Urinary bladder (tissue), 4 donors: ENCODE measurements at places on chromosomes 2 and 18. TPM values are rescaled to one million over a fixed set of nuclear protein-coding genes. Genes with fewer than 3 reads are reported as not detected.

- DNase-seq: no peak
Observed at GRCh38 chr2:42123426-42123825, 45.7 kb upstream of the EML4 start.

The SLC9A4 gene
- 0.22 TPM for polyA plus RNA-seq

The ZRANB3 gene
- polyA plus RNA-seq: 2.2 TPM

GRCh38 chr2:55530539-55531081, 11.1 kb downstream of the CFAP36 start:
- no peak for DNase-seq

- no peak for DNase-seq
Observed at GRCh38 chr2:8595811-8596600, 85.8 kb upstream of the ID2 start.

GRCh38 chr2:99066075-99066958, 75.2 kb upstream of the C2orf15 start:
- DNase-seq: peak; percentile 29

- DNase-seq: no peak
Observed at GRCh38 chr2:109185821-109186570, 57.0 kb downstream of the SH3RF3 start.

The AQP12A gene
- polyA plus RNA-seq: not detected

The SNORC gene
- polyA plus RNA-seq: 0.98 TPM

- no peak for DNase-seq
Observed at GRCh38 chr2:197993830-197994229, 189.4 kb downstream of the PLCL1 start.

DNA sequence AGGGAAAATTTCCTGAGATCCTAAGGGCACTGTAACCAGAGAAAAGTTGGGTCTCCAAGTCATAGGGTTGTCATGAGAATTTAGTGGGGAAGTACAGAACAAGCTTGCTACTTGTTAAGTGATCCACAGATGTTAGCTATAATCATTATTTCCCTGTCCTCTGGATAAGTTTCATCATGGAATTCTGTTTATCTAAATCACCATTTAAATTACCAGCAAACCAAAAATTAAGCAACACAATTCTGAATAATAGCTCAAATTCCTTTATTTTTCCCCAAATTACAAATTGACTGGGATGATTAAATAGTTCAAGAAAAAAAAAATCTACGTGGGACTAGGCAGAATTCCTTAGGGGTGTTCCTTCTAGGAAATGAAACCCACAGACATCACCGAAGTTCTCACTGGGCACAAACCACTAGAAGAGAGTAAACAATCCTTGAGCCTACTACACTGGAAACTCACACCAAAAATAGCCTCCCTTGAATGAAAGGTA, 159.5 kb downstream of the COL6A3 start:
- DNase-seq: no peak

DNA sequence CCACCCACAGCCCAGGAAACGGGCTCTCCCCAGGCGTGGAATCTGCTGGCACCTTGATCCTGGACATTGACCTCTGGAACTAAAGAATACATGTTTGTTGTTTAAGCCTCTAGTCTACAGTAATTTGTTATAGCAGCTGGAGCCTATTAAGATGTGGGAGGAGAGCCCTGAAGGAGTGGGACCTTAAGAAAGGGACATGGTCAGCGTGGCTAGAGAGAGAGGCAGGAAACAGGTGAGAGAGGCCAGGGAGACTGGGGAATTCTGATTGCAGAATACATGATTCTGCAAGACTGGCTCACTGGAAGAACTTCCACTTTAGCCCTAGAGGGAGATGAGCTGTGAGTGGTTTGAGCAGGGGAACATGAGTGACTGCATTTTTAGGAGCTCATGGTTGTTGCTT, 83.2 kb downstream of the CD8B2 start:
- DNase-seq: no peak

GRCh38 chr2:172945510-172945850, 130.2 kb upstream of the MAP3K20 start:
- no peak for DNase-seq

DNA sequence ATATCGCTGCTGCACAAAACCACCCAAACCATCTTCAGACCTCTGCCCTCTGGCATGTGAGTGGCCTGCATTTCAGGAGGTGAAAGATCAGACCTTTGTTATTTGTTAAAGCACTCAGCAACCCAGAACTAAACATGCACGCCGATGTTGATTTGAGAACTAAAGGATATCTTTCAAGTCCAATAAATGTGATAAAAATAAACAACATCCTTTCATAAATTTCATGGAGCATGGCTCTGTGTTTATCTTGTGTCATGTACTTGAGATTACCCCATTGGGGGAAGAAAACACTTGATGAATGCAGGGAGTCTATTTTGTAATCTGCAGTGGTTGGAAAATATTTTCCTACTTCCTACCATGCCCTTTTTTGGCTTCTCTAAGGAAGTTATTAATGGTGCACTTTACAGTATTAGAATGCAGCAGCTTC, 70.8 kb upstream of the GATA6 start:
- DNase-seq: no peak

DNA sequence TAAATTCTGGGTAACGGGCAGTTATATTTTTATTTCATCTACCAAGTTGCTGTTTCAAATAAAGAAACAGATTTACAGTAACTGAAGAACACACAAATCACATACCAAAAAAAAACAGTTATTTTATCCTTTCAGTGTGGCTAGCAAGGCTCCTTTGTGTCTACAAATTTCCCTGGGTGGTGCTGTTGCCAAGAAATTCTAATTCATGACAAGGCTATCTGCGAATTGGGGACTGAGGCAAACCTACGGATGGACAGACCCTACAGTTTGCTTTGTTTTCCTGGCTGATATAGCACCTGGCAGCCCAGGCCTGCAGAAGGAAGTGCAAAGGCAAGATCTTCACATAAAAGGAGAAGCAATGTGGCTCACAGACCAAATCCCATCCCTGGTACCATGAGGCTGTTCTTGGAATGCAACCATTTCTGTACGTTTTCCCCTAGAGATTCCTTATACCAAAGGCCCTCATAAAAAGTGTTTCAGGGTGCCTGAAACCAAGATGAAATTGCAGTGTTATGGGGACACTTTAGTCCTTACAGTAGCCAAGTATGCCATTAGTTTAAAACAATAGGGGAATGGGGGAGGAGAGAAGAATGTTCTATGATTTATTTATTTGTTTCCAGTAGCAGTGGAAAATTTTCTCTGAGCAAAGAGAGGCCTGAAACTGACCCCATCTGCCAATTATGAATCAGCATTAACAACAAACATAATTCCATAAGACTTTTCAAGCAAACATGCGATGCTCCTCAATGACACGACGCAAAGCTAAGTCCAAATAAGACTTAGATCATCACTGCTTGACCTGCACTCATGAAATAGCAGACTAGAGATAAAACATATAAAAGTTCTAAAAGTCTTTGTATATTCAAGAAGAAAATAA, 4.3 kb downstream of the KLF7 start:
- no peak for DNase-seq

The KCNJ3 gene
- 0.52 TPM for polyA plus RNA-seq

The RAD51AP2 gene
- not detected for polyA plus RNA-seq

DNA sequence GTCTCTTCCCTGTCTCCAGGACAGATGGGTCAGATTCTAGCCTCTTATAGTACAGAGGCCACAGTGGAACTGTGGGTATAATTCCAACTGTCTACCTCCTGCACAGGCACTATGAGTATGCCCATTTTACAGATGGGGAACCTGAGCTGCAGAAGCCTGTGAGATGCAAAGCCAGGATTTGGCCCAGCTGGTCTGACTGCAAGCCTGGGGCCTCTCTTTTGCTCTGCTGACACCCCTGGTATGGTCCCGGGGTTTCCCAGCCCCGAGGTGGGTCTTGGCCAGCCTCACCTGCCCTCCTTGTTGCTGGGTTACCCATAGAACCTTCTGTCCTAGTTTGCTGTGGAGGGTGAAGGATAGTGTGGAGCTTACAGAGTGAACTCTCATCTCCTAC, 9.8 kb downstream of the HS6ST1 start:
- no peak for DNase-seq

The PLB1 gene
- 4.7 TPM for polyA plus RNA-seq

DNA sequence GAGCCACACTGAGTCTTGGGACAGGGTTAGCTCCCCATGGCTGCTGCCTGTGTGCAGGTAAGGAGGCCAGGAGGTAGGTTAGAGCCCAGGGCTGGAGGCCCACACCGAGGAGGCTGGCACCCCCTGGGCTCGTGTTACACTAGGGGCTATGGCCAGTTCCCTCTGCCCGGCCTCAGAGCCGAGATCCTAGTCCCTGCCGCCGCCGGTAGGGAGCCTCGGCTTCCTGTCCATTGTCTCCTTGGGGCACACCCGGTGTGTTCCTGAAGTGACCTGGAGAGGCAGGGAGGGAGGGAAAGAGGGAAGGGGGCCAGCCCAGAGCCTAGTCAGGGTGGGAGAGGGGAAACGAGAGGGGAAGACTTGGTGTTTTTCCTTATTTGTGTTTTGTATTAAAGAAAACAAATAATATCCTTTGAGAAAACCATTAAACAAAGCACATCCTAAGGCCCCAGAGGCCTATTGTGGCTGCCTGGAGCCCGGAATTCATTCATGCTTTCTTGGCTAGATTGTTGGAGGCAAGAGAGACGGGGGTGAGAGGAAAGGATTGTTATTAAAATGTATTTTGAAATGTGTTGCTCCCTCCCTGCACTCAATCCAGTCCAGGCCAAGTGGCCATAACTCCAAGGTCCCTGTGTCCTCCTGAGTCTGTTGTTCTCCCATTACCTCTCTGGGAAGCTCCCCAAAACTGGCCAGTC, 170.7 kb downstream of the CTIF start:
- DNase-seq: no peak

The IL37 gene
- not detected for polyA plus RNA-seq

The ZBTB7C gene
- polyA plus RNA-seq: 4.6 TPM

The ASPRV1 gene
- 1.9 TPM for polyA plus RNA-seq

GRCh38 chr18:2874765-2875164, 28.0 kb downstream of the EMILIN2 start:
- DNase-seq: no peak

The DLX1 gene
- 0.41 TPM for polyA plus RNA-seq

DNA sequence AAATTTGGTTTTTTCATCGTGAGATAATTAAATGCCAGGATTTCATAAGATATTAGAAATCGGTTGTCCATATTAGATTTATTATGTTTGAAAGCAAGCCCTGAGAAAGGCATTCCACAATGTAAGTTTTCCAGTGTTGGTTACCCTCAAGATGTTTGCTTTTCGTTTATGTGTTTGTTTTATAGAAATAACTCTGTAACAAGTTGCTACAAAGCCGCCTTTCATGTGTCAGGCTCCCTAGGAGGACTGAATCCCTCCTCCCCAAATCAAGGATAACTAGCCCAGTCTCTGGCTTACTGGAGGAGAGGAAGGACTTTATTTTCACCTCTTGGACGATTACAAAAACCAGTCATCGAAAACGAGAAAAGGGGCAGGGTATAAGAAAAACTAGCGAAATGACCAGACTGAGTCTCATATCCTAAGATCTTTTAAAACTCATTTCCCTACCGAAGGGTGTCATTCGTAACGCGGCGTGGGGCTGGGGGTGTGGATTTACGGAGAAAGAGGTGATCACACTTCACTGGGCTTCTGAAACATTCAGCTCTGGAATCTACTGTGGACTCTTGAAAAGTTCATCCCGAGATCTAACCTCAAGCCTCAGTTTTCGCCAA, 1.0 kb upstream of the PEX13 start:
- DNase-seq: peak; percentile 17

- DNase-seq: no peak
Observed at GRCh38 chr2:189347540-189347939, 93.7 kb upstream of the WDR75 start.

DNA sequence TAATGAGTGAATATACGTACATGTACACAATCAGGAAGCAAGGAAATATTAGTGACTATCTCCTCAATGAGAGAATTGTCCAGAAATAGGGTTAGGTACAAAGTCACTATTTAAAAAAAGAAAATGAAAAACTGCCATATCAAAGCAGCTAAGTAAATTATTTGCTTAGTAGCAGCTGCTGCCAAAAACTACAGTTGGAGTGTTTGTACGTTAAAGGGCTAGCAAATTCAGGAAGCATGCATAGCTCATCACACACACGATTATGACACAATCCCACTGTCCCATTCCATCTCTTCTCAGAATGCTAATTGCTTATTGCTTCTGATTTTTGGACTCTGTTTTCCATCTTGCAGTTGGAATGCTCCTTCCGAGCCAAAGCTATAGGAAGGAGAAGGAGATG, 2012.5 kb upstream of the LRRTM1 start:
- no peak for DNase-seq

DNA sequence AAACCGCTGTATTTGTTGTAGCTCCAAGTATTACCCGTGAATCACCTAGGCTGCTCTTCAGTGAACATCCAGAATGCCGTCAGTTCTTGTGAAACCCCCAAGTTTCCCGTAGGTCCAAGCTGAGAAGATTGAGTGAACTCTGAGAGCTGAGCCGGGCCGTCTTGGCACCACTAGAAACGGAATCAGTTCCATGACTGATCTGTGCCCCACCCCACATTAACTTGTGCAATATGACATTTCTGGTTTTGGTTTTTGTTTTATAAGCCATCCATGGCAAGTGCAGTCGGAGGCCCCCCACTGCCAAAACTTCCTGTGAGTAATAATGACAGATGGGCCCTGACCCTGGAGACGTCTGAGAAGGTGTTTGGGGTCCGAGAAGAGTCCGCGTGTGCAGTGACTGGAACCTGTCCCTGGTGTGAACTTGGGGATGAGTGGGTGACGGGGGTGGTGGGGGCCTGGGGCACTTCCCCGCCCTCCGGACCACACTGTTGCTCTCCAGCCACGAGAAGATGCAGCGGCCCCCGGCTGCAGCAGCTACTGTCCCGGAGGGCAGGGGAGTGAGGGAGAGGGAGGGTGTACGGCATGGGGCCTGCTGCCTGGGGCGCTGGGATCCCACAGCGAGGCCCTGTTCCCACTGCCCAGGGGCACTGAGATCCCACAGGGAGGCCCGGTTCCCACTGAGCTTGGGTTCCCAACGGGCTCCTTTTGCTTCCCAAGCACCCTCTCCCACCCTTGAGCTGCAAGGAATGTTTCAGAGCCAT, 26.5 kb downstream of the NFATC1 start:
- DNase-seq: no peak

DNA sequence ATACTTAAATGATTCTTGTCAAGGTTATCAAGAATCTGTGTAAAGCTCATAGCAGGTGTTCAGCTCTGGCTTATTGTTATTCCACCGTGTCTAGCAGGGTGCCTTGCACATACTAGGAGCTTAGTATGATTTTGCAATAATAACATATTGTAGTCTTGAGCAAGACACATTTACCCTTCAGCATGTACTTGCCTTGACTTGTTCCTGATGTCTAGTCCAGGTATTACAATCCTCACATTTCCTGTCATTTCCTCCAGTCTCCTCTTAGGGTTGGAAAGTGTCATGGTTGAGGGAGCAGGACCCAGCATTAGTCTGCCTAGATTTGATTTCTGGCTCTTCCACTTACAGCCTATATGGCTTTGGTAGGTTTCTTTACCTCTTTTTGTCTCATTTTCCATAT, 246.1 kb downstream of the RAD51AP2 start:
- no peak for DNase-seq
